ENCODE measurements at places on chromosomes 1 and 21.

DNA sequence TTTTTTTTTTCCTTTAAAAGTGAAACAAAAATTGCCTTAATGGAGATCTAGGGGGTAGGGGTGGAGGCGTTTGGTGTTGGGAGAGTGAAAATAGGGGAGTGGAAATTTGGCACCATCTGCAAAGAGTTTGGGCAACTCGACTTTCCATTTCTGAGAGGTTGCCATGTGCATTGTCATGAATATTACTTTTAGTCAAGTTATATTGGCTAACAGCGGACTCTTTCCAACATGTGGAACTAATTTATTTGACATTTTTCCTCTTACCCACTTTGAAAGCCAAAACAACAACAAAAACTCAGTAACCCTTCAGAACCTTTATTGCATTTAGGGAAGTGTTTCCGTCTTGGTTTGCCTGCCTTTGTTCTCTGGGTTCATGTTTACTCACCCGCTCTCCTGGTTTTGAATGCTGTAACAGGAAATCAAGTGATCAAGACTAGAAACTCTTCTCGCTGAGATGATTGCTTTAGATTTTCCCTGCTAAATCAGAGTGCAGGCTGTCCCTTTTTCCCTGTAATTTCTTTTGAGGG is 70.4 kb downstream of the CACHD1 start:
- DNase-seq = peak; percentile 39

GRCh38 chr1:3065396-3065795 is 3.6 kb upstream of the PRDM16 start:
- no peak for DNase-seq

DNA sequence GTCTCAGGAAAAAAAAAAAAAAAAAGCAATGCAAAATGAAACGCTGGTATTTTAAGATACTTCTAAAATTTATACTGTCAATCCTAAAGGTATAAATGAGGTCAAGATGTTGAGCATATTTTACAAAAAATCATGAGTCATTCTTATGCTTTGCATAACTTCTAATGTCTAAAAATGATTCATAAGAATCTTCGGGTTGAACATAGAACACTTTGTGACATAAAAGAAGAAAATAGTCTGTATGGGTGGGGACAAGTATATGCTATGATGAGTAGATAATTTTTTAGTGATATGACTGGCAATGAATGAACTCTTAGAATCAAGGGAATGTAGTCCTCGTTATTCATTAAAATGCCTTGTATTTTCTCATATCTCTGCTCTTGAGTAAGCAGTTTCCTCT is 416.9 kb upstream of the USP24 start:
- no peak for DNase-seq

DNA sequence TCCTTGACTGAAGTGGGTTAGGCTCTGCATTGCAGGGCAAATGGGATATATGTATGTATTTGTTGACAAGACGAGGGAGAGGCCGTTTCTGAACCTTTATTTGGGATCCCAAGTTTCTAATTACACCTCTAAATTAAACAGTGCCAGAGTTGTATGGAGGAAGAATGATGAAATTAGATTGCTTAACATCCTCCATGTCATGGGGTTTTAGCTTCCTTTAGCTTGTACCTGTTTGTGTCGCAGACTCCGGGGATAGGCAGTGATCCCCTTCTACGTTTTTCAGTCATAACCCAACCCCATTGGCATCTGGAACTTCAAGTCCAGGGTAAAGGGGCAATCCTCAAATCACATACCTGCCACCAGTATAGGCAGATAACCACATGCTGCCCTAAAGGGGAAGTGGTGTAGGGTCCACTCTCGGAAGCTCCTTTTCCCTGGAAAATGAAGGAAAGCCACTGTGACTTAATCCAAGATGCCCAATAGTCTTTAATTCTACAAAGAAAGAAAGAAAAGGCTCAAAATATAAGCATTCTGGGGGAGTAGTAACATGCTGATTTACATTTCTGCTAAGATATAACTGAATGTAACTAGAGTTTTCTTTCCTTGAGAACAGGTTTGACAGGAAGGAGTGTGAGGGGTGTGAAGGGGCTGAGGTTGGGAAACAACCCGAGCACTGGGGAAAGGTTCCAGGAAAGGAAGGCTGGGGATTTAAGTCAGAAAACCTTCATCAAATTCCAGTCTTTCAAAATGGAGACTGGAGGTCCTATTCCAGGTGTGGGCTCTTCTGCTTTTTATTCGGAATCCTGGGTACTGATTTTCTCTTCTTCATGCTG is 77.6 kb downstream of the RGL1 start:
- no peak for DNase-seq

DNA sequence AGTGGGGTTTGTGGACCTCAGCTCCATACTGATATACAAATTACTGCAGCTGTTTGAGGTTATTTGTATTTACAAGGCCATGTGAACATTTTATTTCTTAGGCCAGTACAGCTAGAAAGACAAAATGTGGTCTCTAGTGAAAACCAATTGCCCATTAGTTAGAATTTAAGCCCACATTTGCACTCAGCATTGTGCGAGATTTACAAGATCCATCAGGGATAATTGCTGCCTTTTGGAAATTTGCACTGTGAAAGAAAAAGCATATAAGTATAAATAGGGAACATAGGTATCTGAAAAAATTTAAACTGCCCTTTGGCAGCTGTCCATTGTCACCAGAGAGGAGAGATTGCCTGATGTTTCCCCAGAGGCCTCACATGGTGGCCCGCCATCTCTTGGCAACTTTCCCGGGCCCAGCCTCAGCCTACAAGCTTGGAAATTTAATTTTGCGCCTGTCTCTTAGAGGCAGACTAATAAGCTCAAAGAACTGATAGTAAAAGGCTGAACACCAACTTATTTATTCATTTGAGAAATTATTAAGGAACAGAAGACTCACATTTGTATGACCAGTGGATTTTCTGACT is 120.7 kb downstream of the MAP3K21 start:
- peak; percentile 89 for DNase-seq

GRCh38 chr1:21114431-21114830 is 62.3 kb downstream of the EIF4G3 start:
- DNase-seq = no peak

GRCh38 chr1:16612332-16613172 is 812 bp downstream of the NBPF1 start:
- DNase-seq = peak; percentile 58

Measured in NCI-H345 (cell line).